GM20000 (cell line): ENCODE measurements at places on chromosomes 16 and 17.

DNA sequence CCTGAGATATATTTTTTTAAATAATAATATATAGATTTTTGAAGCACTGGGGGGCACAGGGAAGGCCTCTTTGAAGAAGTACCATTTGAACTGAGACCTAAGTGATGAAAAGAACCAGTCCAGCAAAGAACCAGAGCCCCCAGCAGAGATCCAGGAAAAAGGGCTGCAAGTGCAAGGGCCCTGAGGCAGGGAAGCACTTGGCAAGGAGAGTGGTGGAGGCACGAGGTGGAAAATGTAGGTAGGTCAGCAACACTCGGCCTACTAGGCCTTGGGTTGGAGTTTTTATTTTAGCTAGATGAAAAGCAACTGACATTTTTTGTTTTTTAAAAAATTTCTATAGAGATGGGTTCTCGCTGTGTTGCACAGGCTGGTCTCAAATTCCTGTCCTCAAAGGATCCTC, 1.6 kb upstream of the CD19 start:
- DNase-seq = no peak

GRCh38 chr17:74566132-74566753, 1.1 kb downstream of the CD300H start:
- peak; percentile 41 for DNase-seq

- DNase-seq = no peak
Observed at GRCh38 chr17:69098625-69099024, 37.9 kb upstream of the ABCA9 start.

DNA sequence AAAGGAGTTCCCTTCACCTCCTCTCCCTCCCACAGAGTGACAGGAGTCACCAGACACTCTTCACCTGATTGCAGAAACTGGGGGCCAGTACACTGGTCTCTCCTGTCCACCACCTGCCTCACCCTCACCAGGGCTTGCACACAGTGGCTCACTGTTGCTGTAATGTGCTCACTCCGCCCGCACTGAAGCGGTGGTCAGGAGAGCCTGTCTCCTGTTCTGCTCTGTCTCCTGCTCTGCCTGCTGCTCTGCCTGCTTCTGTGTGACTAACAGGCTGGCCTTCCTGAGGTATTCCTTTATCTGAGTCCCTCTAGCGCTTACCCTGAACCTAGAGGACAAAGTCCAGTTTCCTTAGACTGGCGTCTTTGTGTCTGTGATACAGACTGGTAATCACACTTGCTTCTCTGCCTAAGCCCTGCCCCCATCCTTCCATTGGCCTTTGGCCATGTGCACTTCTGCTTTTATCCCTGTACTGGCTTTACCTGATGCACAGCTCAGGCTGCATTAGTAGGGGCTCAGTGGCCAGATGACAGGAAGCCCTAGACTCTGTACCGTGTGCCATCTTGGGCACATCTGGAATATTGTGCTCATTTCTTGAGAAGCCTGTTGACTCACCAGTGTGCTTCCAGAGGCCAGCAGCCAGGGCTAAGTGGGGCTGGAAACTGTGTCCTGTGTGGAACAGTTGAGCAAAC, 13.3 kb downstream of the PROCA1 start:
- no peak for DNase-seq

DNA sequence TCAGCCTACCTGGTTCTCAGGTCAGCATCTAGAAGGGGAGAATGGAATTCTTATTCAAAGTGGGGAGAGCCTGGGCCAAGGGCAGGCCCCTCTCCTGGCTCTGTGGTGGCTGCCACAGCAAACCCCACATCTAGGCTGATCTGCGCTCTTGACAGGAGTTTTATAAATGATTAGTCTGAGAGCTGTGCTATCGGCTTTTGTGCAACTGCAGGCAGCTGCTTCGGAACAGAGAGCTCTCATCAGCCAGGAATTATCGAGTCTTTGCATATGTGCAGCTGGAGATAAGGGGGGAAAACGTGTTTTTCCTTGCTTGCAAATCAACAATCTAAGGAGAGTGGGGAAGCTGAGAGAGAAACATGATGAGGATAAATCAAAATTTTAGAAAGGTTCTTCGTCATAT, 91.7 kb downstream of the HS3ST3A1 start:
- no peak for DNase-seq

DNA sequence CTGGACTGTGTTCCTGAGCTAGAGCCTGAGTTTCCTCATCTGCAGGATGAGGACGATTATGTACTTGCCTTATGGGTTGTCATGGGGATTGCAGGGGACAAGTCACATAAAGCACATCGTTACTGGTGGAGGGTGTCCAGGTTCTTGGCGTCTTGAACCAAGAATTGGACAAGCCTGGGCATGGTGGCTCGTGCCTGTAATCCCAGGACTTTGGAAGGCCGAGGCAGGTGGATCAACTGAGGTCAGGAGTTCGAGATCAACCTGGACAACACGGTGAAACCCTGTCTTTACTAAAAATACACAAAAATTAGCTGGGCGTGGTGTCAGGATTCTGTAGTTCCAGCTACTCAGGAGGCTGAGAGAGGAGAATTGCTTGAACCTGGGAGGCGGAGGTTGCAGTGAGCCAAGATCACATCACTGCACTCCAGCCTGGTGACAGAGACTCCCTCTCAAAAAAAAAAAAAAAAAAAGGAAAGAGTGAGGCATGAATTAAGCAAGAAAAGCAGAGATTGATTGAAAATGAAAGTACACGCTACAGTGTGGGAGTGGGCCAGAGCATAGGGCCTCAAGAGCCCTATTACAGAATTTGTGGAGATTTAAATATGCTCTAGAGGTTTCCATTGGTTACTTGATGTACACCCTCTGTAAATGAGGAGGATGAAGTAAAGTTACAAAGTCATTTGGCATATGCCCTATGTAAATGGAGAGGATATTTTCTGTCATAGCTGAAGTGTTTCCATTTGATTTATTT, 30.7 kb downstream of the ADGRG5 start:
- DNase-seq = no peak

- DNase-seq = peak; percentile 67
Observed at GRCh38 chr16:78770353-78771091, 671.1 kb downstream of the WWOX start.

DNA sequence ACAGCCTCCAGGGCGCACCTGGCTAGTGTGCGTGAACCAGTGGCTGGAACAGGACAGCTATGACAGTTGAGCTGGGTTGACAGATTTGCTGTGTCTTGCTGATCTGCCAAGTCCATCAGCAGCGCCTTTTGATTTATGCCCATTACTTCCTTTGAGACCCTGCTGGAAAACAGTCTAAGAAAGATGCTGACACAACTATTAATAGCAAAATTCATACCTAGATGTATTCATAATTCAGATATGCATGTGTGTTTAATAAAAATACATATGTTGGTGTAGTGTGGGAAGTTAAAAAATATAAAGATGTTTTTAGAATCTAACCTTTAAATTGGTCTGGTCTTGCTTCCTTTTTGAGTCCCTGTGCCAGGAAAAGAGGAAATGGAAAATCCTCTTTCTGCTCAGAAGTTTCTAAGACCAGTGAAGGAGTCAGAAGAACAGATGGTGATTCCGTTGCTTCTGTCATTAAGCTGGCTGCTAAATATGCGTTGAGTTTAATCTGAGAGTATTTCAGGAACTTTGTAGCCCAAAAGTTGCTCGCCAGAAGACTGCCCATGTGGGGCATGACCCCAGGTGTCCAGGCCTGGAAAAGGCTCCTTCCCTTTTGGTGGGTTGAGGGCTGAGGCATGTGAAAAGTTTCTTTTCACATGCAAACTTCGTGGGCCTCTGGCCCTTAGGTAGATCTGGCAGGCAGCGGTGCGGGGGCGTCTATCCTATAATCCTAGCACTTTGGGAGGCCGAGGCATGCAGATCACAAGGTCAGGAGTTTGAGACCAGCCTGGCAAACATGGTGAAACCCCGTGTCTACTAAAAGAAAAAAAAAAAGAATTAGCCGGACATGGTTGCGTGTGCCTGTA, 40.0 kb upstream of the ENDOV start:
- no peak for DNase-seq

- DNase-seq = peak; percentile 76
Observed at GRCh38 chr17:33964344-33964979, 290.6 kb upstream of the CCL2 start.

DNA sequence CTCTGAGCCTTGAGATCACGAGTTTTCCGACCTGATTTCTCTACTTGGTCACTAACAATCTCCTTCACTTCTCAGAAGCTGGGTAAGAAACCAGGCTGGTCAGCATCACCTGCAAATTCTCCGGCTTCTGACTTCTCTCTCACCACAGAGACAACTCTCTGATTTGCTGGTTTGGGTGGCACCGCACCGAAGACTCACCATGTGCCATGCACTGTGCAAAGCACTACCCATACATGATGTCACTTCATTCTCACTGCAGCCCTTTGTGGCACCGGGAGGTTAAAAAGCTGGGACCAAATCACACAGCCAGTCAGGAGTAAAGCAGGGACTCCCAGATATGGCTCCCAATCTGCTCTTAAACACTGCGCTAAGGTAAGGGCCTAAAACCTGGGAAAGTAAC, 647 bp downstream of the VAC14 start:
- no peak for DNase-seq

- DNase-seq = no peak
Observed at GRCh38 chr17:57486882-57487301, 230.6 kb downstream of the MSI2 start.

- no peak for DNase-seq
Observed at GRCh38 chr16:82694239-82694874, 67.6 kb downstream of the CDH13 start.

DNA sequence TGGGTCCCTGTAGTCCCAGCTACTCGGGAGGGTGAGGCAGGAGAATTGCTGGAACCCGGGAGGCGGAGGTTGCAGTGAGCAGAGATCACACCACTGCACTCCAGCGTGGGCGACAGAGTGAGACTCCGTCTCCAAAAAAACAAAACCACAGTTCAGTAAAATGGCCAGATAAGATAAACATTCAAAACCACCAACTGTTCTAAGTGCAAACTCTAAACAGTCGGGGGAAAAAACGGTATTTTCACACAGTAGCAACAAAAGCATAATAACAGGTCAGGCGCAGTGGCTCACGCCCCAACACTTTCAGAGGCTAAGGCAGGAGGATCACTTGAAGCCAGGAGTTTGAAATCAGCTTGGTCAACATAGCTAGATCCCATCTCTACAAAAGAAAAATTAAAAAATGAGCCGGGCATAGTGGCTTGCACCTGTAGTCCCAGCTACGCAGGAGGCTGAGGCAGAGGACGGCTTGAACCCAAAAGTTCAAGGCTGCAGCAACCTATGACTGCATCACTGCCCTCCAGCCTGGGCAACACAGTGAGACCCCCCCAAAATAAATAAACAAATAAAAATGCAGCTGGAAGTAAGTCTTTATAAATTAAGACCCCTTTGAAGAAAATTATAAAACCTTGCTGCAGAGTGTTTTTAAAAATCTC, 10.8 kb upstream of the HASPIN start:
- DNase-seq = no peak
